Activated T-cell treated with anti-CD3 and anti-CD28 coated beads for 4 hours (primary cell): ENCODE measurements at places on chromosomes 7 and 10.

DNA sequence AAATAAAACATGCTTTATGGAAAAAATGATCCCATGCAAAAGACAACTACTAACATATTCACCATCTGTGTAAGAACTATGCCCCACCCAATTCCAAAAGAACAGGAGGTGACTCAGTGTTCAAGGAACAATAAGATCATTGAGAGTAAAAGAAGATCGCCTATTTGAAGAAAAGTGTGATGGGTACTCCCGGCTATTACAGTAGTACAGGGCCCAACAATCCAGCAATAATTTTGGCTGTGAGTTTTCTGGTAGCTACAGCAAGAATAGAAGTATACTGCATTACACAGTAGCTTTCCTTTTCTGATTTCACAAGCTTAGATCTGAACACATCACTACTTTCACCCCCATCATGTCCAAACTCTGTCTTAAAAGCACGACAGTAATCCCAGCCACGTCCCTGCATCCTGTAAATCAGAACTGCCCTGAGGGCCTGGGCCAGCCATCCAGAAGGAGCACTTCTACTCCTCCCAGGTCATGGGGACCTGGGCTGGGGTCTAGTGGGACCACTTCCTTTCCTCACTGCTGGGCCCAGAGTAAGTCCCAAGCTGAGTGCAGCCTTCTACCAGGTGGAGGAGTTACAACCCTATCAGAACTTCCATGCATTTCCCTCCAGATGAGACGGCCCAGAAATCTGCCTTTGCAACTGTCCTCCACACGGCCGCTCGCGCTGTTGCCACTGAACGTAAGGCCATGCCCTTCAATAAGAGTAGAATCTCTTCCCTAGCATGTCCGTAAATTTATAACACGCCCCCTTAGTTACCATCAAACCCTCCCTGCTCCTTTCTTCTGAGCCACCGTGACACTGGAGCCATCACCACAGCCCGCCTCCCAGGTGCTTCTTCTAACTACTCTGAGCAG is 7.9 kb downstream of the ESYT2 start:
- no peak for DNase-seq

DNA sequence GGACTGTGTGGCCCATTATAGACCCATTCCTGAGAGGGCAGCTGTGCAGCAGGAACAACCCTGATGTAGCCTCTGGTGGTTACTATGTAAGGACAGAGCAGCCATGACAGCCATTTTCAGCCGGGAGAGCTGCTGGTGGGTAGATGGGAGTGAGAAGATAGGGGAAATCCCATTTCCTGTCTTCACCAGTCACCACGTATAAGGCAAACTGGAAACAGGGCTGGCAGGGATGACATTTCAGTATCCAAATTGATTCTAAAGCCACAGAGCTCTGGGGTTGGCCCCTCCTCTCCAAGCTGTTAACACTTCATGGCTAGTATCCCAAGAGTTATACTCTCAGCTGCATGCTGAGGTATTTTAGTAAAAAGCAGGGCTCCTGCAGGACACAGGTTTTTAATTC is 15.2 kb upstream of the FZD1 start:
- DNase-seq = no peak

GRCh38 chr7:136868496-136869000 is at the start of gene CHRM2:
Gene CHRM2 (plus strand): TSS chr7:136868652. CDS start chr7:137014866, 146,214 bp downstream.
- DNase-seq = no peak

DNA sequence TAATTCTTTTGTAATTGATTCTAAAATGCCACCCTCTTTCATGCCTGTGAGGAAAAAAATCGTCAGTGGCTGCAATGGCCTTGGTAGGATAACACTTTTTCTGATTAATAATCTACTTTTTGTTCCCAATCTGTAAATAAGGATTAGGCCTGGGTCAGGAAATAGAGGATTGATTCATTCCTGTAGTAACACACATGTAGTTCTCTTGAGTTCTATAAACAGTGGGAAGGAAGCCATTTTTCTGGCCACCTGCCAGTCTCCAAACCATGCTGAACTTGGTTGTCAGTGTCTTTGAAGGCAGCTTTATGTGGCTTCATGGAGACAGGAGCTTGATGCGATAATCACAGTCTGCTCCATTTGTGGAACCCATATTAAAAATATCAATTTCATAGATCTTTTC is 169.3 kb upstream of the NFE2L3 start:
- DNase-seq = no peak

- no peak for DNase-seq
These were observed 42.6 kb upstream of the C7orf33 start for GRCh38 chr7:148547951-148548350.

DNA sequence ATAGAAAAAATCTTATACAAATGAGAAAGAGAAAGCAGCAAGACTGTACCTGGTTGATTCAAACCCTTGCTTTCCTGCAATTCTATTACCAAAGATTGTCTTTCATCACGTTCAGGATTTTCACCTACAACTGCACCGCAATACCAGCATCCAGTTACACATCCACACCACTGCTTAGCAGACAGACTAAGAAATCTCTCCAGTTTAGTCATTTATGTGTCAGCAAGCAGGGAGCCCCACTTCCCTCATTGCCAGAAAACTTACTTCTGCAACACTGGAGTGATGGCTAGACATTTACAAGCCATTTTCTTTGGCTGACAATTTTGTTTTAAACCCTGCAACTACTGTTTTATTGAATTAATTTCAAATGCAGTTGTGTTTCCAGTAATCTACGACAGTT is 359.6 kb upstream of the MEOX2 start:
- no peak for DNase-seq

GRCh38 chr10:83517456-83517855 is 621.9 kb upstream of the GHITM start:
- DNase-seq = no peak

DNA sequence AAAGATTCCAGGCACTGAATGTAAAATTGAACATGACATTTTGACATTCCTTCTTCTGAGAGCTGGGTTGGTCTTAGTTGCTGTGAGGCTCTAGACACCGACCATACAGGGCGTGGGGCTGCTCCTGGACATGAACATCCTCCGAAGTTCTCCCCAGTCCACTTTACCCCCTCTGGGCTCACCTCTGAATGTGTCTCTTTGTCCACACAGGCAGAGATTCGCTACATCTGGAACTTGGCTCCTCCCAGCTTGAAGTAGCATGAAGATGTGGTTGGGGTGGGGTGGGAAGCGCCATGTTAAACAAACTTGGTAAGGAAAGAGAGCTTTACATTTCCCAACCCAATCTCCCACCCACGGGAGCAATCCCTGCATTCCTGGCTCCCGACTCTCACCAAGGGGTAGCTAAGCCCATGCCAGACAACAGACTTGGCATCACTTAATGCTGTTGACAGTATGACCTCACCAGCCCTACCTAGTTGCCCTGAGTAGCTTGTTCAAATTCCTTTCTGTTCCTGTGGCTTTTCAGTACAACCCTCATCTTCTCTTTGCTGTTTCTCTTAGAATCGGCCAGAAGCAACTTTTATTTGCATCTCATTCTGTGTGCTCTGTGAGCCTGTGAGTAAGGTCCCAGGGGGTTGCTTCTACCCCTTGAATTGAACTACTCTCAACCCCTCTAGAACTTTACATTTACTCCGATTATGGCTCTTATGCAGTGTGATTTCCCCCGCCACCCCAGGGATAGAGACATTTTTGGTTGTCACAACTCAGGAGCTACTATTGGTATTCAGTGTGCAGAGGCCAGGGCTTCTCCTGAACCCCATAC is 211.4 kb downstream of the SEC23IP start:
- no peak for DNase-seq

- no peak for DNase-seq
These were observed 303.2 kb upstream of the GHITM start for GRCh38 chr10:83835945-83836745.

GRCh38 chr10:129046962-129047361 is 420.1 kb upstream of the MGMT start:
- DNase-seq = no peak

- DNase-seq = no peak
These were observed 1183.6 kb downstream of the GATA3 start for GRCh38 chr10:9238041-9238440.

DNA sequence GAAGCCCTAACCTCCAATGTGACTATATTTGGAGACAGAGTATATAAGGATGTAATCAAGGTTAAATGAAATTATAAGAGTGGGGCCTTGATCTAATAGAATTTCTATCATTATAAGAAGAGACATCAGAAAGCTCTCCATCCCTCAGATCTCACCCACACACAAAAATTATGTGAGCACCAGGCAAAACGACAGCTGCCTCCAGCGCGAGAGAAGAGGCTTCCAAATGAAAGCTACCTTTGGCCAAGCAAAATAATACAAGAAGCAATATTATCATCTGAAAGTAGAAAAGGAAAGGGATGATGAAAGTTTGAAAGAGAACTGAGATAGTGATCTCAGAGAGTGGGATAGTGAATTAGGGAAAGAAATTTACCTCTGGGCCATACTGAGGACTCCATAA is 1192.5 kb downstream of the NXPH1 start:
- no peak for DNase-seq

DNA sequence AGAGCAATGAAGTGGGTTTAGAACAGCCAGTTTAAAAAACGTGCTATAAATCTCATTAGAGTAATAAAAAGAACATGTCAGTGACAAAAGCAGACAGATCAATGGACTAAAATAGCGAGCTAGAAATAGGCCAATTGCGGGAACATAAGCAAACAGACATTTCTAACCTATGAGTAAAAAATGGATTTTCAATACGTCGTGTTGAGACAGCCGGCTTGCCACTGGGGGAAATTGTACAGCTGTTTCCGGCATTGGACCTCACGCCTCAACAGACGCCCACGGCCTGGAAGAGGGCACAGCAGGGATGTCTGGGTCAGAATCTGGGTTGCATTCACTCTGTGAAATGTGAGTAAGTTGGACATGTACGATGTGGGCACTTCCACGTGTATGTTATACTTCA is 92.9 kb downstream of the SVOPL start:
- no peak for DNase-seq

GRCh38 chr10:19713159-19713558 is 103.1 kb upstream of the PLXDC2 start:
- no peak for DNase-seq

DNA sequence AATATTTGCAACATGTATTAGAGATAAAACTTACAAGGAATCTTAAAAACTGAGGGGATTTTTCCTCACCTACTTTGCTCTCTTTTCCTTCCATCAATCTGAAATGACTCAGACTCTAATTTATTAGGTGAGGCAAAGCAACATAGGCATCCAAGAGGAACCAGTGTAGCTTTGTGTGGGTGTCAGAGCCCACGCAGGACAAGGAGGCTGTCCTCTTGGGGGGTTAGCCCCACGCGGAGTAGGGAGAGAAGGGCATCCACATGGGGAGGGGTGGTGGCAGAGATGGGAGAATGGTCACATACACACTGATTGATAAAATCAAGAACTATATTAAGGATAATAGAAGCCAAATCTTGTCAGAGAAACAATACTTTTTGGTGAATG is 33.8 kb upstream of the ARMS2 start:
- no peak for DNase-seq

GRCh38 chr7:152619027-152619739 is 56.8 kb downstream of the XRCC2 start:
- no peak for DNase-seq

- DNase-seq = no peak
These were observed 18.1 kb downstream of the NOC3L start for GRCh38 chr10:94344522-94345122.

DNA sequence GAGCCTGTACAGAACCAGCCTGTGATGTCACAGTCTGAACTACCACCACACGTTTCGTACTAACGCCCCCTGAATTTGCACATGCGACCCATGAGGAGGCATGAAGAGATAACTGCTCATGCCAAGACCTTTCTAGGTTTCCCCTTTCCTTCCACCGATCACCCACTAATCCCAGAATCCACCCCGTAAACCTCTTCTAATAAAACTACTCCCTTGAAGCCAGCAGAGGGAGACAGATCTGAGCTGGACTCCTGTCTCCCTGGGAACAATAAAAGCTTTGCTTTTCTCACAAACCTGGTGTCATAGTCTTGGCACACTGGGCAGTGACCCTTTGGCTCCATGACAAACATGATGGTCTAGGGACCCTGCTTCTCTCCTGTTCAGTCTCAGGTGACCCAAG is 144.5 kb downstream of the FRMD4A start:
- no peak for DNase-seq

- DNase-seq = no peak
These were observed 43.7 kb downstream of the DNAJB9 start for GRCh38 chr7:108613147-108613948.

- DNase-seq = no peak
These were observed 124.8 kb downstream of the PPP1R17 start for GRCh38 chr7:31811650-31812461.

DNA sequence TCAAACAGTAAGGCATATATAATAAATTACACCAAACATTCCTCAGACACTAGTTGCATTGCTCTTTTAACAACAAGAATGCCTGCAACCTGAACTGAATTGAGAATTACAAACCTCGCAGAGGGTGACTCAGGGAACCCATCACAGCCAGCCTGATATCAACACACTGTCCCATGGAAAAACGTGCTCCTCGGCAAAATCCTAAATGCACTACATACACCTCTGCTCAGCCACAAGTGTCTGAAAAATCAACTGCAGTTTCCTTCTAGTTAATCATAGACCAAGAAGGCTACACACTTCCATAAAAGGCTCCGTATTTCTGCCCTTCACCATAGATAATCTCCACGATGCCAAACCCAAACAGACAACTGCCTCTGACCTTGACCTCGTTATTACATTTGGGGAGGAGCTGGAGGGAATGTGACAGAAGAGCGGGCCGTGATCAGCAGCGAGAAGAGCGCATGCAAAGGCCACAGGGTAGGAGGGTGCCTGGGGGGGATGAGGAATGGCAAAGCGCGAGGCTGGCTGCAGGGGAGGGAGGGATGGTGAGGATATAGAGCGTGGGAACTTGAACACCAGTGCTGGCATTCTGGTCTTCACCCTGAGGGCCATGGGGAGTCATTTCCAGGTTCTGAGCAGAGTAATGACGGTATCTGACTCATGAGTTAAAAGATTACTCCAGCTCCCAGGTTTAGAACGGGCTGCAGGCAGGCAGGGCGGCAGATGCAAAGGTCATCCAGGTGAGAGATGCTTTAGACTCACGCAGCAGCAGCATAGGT is 201.9 kb upstream of the FRMD4A start:
- DNase-seq = no peak

- no peak for DNase-seq
These were observed 25.6 kb downstream of the CTNNA3 start for GRCh38 chr10:67670401-67670800.
